ENCODE measurements at places on chromosomes 5 and 9.

DNA sequence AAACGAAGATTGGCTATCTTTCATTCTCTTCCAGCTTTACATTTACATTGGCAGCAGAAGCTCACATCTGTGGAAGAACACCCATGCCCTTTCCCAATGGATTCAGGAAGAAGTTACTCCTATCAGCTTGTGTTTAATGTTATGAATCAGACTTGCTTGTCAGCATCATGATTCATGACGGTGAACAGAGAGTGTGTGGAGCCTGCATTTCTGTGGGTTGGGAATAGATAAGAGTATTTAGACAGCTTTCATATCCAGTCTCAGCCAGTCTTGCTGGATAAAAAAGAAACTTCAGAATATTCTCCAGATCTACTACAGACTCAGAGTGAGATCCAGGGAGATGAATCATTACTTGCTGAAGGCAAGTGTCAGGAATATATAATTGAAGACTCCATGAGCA lies 812.9 kb upstream of the ZNF608 start:
- no peak for DNase-seq

- no peak for DNase-seq
Measured at GRCh38 chr5:178420354-178420781, 169.8 kb downstream of the COL23A1 start.

DNA sequence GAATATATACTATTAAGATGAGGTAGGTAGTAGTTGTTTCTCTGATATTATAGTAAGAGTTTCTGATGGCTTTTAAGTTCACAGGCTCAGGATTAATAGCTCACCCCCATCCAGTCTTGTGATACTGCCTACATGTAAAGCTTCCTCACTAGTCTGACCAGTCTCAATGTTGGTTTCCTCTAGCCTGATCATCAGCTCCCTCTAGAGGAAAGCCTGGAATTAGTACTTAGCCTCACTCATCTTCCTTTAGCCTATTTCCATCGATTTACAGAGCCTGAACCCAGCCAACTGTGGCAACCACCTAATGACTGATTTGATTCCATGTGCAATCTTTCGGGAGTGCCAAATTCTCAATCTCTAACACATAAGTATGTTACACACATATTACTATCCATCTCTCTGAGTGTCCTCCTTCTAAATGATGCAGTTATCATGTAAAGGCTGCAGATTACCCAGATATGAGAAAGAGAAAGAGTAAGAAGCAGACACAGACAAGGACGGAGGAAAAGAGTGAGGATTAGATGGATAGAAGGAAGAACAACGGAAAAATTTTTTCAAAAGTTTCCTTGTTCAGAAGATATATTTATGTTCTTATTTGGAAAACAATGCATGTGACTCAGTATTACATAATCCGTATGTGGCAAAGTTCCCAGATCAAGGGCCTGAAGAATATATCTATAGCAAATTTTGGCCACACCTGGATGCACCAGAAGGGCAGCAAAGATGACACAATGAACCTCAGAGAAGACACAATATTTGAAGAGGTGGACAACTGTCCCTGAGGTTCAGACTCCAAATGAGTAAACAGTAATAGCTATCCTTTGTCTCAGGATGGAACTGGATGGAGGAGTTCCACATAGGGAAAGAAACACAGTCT lies 333.7 kb downstream of the ELAVL2 start:
- peak; percentile 14 for DNase-seq

DNA sequence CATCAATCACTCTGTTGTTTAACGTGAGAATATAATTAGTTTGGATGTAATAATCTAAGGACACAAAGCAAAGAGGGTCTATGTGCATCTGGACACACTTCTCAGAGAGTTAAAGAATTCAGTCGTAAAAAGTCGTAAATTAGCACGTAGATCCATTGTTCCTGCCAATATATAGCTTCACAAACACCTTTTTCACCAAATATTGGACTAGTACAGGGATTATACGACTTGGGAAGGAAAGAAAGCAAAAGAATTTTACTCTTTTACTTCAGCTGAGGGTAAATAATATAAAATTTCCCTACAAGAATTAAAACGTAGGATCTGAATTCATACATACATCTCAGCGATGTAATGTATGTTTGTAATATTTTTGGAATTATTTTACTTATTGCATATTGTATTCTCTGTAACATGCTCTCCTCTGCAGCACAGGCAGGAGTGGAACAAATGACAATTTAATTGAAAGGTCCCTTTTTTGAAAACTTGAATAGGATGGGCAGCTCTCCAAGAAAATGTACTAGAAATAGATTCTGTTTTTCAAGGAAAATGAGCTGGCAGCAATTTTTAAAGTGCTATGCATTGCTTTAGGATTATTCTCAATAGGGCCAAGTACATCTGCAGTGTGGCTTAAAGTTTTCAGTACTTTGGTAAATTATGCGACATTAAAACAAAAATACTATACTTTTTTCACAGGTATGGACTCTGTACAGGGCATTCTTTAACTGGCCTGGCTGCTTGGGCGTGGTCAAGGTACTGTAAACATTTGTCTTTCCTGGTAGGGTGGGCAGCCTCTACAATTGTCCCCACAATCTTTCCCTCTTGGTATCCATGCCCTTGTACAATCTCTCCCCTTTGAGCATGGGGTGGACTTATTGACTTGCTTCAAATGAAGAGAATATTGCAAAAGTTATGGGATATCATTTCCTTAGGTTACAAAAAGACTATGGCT lies 39.7 kb upstream of the HSD17B4 start:
- no peak for DNase-seq

GRCh38 chr9:94937214-94937903 lies 210.9 kb downstream of the AOPEP start:
- DNase-seq: peak; percentile 85

DNA sequence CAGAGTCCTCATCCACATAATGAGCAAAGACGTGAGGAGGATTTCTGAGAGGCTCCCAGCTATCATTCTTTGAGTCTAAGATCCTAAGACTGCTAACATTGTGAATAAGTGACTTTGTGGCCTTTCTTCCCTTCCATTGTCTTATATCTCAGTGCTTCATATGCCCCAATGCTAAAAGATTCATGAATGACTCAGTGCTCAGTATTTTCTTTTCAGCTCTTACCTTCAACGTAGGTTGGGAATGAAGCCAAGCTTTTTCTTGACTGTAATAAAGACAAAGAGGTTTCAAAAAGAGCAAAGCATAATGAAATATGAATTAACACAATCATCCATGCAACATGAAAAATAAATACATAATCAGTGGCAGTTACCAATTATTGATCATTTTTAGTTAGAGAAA lies 146.4 kb downstream of the ENTREP1 start:
- DNase-seq: no peak

All from A673 (cell line).